Stimulated activated CD4-positive, alpha-beta T cell treated with anti-CD3 and anti-CD28 coated beads, Interleukin-4, amount 100 ng/mL, for 1 hour (primary cell): ENCODE measurements at places on chromosomes 4 and X.

GRCh38 chr4:152221816-152222516, 313.9 kb downstream of the FBXW7 start:
- no peak for DNase-seq

- DNase-seq, result no peak
These were observed 1242.8 kb upstream of the DIAPH2 start for GRCh38 chrX:95441836-95442235.

DNA sequence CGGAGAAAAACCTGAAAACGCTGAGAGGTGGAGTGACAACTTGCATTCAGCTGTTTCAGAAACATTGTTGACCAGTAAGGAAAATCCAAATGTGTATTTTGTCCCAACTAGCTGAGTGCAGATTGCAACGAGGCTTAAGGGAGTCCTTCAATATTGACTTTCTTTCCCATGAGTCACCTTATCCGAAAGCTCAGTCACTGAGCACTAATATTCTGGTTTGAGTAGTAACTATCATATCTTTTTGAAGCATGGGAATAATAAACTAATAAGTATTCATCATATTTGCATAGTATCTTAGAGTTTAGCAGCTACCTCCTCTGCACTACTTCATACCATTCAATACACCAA, 604.3 kb downstream of the PACRGL start:
- no peak for DNase-seq

- no peak for DNase-seq
These were observed 294.2 kb downstream of the GRIA2 start for GRCh38 chr4:157514711-157515110.

GRCh38 chr4:78560296-78560963, 8.9 kb downstream of the ANXA3 start:
- no peak for DNase-seq

DNA sequence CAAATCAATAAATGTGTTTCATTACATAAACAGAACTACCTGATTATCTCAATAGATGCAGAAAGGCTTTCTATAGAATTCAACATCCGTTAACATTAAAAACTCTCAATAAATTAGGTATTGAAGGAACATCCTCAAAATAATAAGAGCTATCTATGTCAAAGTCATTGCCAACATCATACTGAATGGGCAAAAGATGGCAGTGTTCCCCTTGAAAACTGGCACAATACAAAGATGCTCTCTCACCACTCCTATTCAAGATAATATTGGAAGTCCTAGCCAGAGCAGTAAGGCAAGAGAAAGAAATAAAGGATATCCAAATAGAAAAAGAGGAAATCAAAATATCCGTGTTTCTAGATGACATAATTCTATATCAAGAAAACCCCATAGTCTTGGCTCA, 466.4 kb downstream of the MAGEE1 start:
- no peak for DNase-seq

DNA sequence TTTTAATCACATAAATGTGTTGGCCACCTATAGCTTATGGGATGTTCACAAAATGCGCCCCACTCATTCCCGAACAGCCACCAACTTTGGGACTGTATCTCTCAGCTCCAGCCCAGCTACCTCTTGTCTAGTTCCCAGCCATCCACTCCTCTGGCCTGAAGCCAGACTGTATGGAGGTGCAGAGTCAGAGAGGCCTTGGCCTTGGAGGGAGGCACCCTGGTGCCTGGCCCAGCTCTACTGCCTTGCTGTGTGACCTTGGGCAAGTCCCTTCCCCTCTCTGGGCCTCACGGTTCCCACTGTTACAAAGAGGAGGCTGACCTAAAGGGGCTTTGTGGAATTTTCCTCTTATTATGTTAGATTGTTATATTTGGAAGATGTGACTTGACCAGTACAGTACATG, 13.9 kb downstream of the MAMLD1 start:
- no peak for DNase-seq

- no peak for DNase-seq
These were observed 8.4 kb upstream of the PRDM8 start for GRCh38 chr4:80188801-80189458.

DNA sequence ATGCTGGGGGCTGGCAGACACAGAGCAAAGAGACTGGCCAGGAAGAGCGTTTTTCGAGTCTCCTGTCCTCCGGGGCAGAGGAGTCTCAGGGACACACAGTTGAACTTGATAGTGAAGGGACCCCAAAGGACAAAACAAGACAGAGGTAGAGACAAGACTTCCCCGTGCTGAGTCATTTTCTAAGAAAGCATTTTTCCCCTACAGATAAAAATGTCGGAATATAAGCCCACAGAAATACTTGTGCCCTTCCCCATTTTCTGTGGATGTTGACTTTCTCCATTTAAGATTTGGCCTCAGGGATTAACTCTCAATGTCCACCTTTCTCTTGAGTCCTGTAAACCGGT, 523 bp upstream of the BTK start:
- DNase-seq, result no peak

- DNase-seq, result no peak
These were observed 39.1 kb upstream of the MAGEA8 start for GRCh38 chrX:149841929-149842328.

GRCh38 chr4:62410371-62411003, 1210.4 kb downstream of the ADGRL3 start:
- DNase-seq, result no peak

GRCh38 chr4:6200011-6200921, at the start of gene JAKMIP1:
Gene JAKMIP1, minus strand, starts transcription at chr4:6200549. Its CDS starts 87,699 bp downstream, at chr4:6112850.
- peak; percentile 79 for DNase-seq

GRCh38 chrX:78377186-78377585, 49.8 kb upstream of the CYSLTR1 start:
- DNase-seq, result no peak

DNA sequence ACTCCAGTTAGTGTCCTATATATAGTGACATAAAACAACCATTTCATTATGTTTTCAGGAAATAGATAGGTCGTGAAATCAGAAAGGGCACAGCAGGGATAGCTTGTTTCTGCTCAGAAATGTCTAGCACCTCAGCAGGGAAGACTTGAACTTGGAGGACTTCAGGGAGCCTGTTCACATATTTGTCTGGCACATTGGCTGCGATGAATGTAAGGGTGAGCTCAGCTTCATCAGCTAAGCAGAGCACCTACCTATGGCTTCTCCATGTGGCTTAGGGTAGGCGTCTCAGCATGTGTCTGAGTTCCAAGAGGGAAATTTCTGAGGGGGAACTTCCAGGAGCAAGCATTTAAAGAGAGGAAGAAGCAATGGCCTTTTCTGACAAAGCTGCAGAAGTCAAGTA, 126.2 kb downstream of the PCDH10 start:
- DNase-seq, result no peak

DNA sequence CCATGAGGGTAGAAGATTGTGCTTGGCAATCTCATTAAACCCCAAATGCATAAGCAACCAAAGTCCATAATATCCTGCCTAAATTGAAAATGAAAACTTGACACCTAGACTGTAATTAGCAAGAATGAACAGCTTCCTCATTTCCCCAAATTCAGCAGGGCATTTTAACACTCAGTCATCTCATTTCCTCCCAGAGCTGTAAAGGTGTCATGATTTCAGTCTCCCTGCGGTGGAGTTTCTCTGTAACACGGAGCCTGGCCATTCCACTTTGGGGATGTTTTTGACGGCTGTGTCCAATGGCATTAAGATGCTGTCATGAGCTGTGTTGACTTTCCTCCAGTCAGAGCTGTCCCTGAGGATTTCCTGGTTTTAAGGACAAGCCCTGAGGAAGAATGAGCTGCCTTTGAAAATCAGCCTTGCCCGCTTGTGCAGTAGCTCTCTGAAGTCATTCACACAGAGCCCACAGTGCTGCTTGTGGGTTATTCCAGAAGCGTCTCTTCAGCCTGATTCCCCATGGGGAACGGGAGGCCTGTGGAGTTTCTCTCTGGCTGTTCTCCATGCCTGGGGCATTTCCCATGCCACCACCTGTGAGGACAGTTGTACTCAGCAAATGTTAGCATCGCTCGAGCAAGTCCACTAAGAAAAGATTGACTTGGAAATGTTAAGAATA, 187.0 kb downstream of the MID1 start:
- no peak for DNase-seq

- DNase-seq, result no peak
These were observed 10.5 kb downstream of the NELFA start for GRCh38 chr4:1998296-1998695.

DNA sequence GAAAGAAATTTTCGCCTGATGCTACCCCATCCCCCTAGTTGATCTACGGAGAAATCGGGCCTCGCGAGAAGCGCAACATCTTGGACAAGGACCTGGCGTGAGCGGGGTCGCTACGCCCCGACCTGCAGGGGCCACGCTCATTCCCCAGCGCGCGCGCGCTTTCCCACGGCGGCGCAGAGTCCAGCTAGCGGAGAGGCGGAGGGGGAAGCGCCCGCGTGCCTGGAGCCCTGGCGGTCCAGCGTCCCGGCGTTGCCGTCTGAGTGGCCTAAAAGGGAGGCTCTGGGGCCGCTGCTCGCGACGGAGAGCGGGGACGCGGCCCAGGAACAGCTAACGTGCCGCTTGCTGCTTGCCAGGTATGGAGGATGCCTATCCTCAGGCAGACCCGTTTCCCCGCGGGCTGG, 6.0 kb upstream of the SOX3 start:
- DNase-seq, result no peak

DNA sequence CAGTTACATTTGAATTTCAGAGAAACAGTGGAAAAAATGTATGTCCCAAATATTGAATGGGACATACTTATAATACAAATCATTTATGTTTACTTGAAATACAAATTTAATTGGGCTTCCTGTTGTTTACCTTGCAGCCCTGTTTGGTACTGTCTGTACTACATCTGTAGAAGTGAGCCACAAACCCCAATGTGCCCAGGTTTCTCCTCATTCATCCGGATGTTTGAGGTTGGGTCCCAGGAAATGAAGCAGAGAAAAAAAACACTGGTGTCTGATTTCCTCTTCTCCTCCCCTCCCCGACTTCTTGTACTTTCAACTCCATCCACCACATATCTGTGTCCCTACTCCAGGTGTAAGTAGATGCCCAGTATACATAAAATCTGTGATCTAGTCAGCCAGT, 27.1 kb upstream of the SCRG1 start:
- no peak for DNase-seq

- DNase-seq, result no peak
These were observed 14.3 kb upstream of the TDO2 start for GRCh38 chr4:155889031-155889793.

- no peak for DNase-seq
These were observed 7.1 kb downstream of the CPZ start for GRCh38 chr4:8599657-8600056.

- DNase-seq, result peak; percentile 46
These were observed 1.5 kb upstream of the BCOR start for GRCh38 chrX:40099055-40099958.

DNA sequence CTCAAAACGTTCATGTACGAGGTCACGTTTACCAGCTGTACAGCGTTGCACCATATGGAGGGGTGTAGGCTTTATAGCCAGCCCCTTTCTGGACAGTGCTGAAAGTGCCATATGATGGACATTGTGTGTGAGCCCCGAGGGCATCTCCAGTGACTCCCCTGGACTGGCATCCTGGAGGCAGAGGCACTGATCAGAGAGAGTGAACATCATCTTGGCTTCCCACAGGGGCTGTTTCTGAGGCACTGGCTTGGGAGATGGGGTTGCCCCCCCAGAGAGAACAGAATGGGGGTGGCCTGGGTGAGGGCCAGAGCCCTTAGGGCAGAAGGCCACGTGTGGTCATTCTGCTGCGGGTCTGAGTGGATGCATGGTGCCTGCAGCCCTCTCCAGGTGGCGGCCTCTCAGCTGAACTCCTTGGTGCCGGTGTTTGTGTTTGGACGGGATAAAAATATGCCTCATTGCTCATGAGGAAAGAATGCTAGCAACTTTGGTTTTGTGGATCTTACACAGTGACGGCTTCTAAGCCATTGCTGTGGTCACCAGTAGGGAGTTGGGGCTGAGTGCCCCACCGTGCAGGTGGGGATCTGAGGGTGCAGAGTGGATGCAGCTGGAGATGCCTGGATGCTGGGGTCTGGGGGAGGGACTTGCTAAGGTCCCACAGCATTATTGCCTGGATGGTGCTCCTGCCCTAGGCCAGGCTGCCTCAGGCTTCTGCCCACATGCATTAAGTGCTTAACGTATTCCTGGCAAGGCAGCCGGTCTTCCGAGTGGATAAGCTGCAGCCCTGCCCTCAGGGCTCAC, 3.4 kb downstream of the WFS1 start:
- DNase-seq, result no peak

- DNase-seq, result no peak
These were observed 696.4 kb downstream of the DMD start for GRCh38 chrX:32514986-32515385.

DNA sequence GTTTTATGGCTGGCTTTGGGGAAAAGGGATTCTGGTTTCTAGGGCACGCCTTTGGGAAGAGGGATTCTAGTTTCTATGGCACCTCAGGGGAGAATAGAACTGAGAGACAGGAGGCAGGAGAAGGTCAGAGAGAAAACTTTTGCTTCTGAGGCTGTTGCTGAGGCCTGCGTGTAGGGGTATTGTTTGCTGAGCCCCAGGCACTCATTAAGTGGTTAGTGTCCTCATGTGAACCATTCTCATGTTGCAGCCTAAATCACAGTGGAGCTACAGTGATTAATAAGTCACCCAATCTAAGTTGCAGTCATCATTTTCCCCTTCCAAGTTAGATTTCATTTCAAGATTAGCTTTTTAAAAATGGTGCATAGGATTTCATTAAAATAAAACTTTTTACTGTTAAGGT, 29.0 kb downstream of the VCX3A start:
- no peak for DNase-seq

- no peak for DNase-seq
These were observed 222.1 kb downstream of the FRMPD4 start for GRCh38 chrX:12360383-12360782.

- DNase-seq, result no peak
These were observed 15.4 kb downstream of the UTP3 start for GRCh38 chr4:70703619-70704214.

DNA sequence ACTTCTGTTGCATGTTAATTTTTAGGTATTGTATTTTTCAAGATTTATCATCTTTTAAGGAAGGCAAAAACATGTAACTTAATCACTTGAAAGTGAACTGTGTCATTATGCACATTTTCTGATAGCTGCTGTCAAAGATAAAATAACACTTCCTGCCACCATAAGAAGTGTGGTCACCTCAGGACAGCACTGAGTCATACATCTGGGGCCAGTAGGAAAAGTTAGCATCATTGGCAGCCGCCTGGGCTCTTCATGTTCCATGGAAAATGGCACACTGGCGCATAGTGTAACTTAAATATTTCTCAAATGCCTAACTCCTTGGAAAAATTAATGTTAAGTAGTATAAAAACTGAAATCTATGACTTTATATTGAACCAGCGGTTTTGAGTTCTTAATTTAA, 24.2 kb downstream of the CNKSR2 start:
- DNase-seq, result no peak

- DNase-seq, result peak; percentile 47
These were observed 62.4 kb downstream of the TRAPPC11 start for GRCh38 chr4:183721207-183722081.

- DNase-seq, result no peak
These were observed 34.8 kb downstream of the ZFP42 start for GRCh38 chr4:188030401-188030800.
